ENCODE measurements at places on chromosomes 11 and 22.

DNA sequence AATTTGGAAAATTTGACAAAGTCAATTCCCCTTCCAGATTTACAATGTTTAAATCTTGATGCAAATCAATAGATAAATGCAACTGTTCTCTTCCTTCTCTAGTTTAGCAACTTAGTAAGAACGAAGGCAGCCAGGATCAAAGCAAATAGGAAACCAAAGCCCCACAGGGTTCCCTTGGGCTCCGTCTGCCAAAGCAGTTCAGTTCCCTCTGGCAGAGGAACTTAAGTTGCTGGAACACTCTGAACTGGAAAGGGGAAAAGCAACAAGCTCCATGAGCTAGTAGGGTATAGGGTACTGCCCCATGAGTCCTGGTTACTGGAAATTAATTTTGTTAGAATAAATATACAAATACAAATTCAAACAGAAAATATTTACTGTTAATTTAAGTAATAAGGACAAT, 91.3 kb downstream of the RELT start:
- DNase-seq, result no peak

GRCh38 chr11:116960930-116961329, 123.5 kb upstream of the APOA1 start:
- peak; percentile 69 for DNase-seq

- no peak for DNase-seq
Observed at GRCh38 chr11:129283141-129283540, 91.0 kb upstream of the ARHGAP32 start.

DNA sequence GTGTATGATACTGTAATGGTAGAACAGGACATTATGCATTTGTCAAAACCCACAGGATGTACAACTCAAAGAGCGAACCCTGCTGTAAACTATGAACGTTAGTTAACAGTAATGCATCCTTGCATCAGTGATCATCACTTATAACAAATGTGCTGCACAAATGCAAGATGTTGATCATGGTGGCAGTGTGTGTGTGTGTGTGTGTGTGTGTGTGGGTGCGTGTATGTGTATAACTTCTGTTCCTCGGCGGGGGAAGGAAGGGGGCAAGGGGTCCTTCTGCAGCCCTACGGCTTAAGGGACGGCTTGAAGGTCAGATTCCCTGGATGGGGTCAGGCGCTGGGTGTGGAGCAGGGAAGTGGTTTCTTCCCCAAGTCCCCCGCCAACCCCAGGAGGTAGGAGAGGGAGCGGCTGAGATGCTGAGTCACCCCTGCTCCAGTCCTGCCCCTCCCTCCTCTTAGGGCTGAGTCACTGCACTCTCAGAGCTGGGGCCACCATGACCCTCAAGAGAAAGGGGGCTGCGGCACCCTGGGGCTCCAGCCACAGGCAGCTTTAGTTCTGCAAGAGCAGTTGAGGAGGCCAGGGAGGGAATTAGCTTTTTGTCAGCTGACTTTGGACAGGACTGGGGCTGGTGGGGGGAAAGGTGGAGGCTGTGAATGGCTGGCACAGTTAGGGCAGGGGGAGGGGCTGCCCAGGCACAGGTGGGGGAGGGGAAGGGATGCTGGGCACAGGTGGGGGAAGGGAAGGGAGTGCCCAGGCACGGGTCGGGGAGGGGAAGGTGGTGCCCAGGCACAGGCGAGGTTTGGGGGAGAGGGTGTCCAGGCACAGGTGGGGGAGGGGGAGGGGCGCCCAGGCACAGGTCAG, 8.8 kb upstream of the CTSD start:
- peak; percentile 93 for DNase-seq

DNA sequence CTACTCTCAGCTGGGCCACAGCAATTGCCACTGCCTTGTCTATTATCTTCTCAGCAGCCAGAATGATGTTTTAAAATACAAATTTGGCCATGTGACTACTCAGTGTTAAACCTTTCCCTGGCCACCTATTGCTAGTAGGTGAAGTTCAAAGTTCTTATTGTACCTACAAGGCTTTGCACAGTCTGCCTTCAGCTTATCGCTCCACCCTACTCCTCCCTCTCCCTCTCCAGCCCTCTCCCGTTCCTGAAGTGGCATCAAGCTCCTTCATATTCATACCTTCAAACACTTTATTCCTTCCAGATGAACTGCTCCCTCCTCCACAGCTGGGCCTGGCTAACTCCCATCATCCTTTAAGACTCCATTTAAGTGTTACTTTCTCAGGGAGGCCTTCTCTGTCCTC, 37.3 kb downstream of the OR10A6 start:
- DNase-seq, result no peak

- peak; percentile 25 for DNase-seq
Observed at GRCh38 chr11:113618360-113618759, 87.7 kb downstream of the TMPRSS5 start.

- no peak for DNase-seq
Observed at GRCh38 chr11:8290081-8290810, 26.6 kb upstream of the LMO1 start.

GRCh38 chr11:11577251-11577855, 44.5 kb downstream of the GALNT18 start:
- DNase-seq, result peak; percentile 16

DNA sequence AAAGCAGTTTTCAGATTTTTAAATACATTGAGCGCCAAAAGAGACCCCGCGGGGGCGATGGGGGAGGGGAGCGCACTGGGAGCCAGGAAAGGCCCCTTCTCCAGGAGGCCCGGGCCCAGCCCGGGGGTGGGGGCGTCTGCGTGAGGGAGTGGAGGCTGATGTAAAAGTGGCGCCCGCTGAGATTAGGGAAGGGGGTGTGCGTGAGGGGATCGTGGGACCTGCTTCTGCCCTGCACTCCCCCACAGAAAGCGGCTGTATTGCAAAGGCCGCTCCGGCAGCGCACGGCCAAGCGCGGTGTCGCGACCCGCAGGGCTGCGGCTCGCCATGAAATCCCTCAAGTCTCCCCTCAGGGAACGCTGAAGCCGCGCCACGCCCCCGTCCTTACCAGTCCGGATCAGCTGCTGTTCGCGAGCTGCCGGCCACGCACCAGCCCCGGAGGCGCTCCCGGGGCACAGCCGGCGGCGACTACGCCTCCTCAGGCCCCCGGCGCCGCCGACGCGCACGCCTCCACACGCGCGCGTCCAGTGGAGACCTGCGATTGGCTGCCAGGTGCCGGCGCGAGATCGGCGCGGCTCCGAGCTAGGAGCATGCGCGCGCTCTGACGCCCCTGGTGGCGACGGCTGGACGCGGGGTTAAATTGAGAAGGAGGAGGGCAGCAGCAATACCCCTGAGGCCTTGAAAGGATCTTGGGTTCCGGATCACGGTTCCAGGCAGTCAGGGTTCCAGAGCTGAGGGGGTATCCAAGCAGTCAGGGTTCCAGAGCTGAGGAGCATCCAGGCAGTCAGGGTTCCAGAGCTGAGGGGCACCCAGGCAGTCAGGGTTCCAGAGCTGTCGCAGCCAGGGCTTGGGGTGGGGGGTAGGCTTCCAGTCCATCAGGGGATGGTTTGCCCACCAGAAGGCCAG, at the start of gene ZNF280B:
Gene ZNF280B (minus strand): TSS at position 469 of the 903 bp plus-strand sequence. CDS start 19,344 bp downstream, outside the sequence.
- DNase-seq, result peak; percentile 79

DNA sequence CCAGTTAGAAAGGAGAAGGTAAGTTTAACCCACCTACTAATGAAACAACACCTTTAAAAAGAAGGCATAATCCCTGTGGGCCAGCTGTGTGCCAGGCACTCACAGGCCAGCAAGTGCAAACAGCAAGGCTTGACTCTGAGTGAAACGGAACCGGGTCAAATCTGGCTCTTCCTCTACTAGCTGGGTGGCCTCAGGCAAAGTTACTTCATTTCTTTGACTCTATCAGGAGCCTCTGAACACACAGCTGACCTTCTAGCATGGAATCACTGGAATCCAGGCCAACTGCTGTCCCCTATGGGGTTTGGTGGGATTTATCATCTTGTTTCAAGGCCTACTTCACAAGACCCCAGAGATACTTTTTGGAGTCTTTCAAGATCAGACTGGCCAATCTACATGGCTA, 3.3 kb downstream of the RAB38 start:
- DNase-seq, result no peak

- DNase-seq, result no peak
Observed at GRCh38 chr22:49763138-49763537, 64.5 kb downstream of the BRD1 start.

- DNase-seq, result no peak
Observed at GRCh38 chr11:62402960-62403730, 15.7 kb upstream of the SCGB1A1 start.

- no peak for DNase-seq
Observed at GRCh38 chr11:120137187-120137610, 714 bp downstream of the TRIM29 start.

- no peak for DNase-seq
Observed at GRCh38 chr11:44789496-44789895, 62.7 kb downstream of the TSPAN18 start.

DNA sequence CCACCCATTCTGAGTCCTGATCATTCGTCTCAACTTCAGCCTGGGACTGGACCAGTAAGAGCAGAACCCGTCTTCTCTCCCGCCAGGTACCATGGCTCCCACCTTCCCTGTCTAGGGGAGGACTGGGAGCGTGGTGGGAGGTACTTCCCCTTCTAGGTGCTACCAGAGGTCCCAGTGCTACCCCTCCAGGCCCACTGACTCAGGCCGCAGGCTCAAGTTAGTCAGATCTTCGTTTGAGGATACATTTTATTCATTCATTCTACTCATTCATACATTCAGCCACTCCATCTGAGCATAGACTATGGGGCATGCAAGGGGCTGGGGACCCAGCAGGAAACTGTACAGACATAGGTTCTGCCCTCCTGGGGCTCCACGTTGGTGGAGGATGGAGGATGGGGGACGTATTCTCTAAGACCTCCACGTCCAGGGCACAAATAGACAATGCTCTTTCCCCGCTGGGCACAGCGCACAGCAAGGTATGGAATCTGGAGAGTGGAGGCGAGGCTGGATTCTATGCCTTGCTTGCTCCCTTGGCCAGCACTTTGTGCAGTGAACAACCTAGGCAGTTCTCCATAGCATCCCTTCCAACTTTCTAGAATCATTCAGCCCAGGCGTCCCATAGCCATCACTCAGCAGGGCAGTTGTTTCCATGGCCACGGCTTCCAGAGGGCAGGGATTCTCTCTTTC, 1.0 kb upstream of the RAB3IL1 start:
- no peak for DNase-seq

DNA sequence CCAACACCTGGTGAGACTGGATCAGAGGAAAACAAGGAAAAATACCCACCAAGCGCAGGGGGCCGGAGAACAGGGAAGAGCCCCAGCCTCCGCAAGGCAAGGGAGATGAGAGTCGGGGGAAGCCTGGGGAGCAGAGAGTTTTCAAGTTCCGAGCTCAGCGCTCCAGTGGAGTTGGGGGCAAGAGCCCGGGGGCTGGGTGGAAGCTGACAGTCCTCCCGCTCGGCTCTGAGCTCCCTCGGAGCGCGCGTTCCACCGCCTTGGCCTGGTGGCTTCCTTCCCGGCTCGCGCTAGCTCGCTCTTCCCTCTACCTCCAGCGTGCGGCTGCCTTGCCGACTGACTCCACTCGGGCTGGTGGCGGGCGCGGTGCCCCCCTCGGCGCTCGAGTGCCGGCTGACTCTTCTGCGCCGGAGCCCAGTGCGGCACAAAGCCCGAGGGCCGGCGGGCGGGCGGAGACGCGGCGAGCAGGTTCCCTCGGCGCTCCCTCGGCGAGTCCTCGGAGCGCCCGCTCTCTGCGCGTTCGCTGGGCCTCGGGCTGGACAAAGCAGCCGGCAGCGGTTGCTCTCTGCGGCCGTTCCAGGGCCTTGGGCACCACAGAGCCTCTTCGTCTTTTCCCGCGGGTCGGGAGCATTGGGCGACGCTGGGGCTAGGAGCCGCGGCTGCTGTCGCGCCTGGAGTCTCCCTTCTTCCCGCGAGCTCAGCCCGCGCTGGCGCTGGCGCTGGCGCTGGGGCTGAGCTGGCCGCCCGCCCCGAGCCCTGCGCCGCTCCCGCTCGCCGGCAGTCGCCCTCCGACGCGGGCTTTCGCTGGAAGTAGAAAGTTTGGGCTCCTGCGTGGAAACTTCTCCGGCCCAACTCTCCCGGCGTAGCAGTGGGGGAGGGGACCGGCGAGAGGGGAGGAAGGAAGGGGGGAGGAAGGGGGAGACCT, 1.0 kb downstream of the PAX6 start:
- DNase-seq, result peak; percentile 26

DNA sequence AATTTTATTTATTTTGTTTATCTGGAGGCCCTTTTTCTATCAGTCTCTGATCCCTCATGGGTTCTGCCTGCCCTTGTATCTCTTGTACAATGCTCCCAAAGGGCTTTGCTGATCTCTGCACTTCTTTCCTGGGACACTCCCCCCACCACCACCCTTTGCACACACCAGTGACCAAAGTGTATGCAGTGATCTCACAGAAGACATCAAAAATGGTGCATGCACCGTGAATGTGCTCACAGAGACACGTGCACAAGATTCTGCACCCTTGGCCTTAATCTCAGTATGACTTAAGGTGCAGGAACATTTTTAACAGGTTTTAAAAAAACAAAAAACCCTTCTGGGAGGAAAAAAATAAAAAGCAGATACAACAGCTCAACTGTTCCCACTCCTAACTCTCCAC, 12.2 kb upstream of the ADSL start:
- DNase-seq, result no peak

DNA sequence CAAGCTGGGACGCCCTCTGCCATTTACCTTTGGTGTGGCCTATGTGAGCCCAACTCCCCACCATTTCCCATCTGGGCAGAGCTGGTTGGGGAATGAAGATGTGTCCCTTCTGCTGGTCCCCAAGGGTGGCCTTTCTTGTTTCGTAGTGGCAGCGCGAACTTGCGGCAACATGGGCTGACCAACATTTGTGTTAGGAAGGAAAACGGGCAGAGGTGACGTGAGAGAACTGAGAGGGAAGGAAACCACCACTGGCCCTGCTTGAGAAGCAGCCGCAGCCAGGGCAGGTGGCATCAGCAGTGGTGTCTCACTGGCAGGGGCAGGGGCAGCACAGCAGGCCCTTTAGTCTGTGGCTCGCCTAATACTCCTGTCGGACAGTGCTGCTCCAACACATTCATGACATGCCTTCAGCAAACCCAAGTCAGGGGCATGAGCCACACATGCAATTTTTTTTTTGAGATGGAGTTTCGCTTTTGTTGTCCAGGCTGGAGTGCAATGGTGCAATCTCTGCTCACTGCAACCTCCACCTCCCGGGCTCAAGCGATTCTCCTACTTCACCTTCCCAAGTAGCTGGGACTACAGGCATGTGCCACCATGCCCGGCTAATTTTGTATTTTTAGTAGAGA, 29.9 kb downstream of the LRRC74B start:
- DNase-seq, result no peak

- no peak for DNase-seq
Observed at GRCh38 chr11:35085531-35086165, 53.3 kb upstream of the CD44 start.
